Naive thymus-derived CD8-positive, alpha-beta T cell (primary cell): ENCODE measurements at places on chromosomes 6 and 20.

DNA sequence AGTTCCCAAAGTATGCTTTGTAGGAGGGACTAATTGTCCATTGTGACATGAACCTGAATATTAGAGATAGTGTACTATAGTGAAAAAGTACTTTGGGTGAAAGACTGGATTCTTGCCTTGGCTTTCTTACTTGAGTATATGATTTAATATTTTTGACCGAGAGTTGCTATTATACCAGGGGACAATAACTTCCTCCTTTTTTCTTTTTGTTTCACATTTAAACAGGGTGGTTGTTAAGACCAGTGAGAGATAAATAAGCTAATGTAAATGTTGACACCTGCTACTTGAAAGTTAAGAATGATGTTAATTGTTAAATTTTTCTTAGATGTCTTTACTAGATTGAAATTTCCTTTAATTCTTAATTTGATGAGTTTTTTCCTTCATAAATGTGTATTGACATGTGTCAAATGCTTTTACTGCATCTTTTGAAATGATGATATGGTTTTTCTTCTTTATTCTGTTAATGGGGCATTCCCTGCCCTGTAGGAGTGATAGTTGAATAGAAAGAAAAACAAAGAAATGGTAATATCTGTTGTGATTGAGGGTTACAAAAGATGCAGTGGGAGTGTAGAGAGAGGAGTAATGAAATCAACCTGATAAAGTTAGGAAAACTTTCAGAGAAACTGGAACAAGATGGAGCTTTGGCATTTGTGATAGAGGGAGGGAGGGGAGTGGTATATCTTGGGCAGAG lies 48.4 kb downstream of the ZFAND3 start:
- DNase-seq = no peak

GRCh38 chr6:144283646-144284477 lies 1.3 kb upstream of the UTRN start:
- DNase-seq = no peak

DNA sequence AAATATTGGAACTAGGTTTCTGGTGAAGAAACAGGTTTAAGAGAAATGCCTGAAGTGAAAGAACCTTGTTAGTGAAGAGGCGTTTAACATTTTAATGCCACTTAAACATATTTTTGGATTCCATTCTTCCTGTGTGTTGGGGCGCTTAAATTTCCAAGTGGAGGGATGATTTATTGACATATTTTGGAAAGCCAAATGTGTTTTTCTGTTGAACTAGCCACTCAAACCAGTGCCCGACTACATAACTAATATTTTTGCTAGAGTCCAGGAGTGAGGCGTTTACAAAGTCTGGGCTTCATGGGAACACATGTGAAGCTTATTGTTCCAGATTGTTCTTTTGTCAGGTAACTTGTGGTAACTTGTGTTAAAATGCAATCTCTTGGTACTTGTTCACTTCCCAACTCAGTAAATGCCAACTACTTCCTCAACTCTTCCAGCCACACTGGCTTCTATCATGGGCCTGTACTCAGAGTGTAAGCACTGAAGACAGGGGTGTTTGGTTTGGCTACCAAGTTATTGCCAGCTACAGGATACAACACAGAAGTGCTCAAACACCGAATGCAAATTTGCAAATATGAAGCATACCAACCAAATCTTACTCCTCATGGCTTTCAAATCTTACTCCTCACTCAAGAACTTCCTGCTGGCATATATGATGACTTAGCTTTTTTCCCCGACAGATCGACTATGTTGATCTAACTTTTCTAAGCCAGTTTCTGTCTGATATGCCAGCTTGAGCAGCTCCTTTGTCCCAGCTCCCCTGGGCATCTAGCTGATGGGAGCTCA lies 2.0 kb upstream of the ZNFX1 start:
- no peak for DNase-seq

DNA sequence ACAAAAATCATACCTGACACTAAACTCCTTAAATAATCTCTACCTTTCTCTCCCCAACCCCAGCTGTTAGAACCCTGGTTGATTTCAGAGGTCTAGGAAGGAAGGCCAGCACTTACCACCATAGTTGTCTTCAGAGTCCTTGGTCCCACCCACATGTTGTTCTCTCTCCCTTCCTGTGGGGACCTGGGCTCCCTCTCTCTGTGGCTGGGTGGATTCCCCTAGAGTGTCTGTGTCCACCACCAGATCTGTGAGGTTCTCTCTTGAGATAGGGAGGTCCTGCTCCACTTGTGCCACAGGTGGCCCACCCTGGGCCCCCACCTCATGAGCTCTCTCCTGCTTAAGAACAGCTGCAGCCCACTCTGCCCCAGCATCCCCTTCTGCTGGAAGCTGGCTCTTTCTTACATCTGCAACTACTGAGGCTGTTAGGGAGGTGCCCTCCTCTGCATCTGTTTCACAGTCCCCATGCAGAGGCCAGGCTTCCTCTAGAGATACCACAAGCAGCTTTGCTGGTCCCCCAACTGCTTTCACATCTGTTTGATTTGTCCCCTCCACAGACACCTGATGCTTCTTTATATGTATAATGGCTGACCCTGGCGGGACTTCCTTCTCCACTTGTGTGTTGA lies 5.2 kb downstream of the MDC1 start:
- no peak for DNase-seq

DNA sequence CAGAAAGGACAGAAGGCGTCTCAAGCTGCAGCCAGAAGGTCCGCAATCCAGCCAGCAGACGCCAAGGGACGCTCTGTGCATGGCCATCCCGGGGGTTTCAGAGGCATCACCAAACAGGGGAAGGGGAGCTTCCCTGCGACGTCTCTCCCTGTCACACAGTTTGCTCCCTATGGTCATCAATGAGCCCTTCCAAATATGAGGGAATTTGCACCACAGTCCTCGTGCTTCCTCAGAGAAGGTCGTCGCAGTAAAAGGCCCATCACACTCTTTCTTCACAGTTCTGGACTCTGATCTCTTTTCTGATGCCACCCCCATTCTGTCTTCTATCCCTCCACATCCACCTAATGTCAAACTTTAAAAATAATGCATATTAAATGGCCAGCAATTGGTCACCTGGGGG lies 10.2 kb upstream of the FOXC1 start:
- no peak for DNase-seq

- no peak for DNase-seq
Measured at GRCh38 chr6:101208152-101208551, 185.4 kb upstream of the GRIK2 start.

GRCh38 chr6:51303338-51303737 lies 484.7 kb downstream of the TFAP2B start:
- no peak for DNase-seq

- DNase-seq = no peak
Measured at GRCh38 chr6:72835749-72836148, 213.9 kb downstream of the KCNQ5 start.

DNA sequence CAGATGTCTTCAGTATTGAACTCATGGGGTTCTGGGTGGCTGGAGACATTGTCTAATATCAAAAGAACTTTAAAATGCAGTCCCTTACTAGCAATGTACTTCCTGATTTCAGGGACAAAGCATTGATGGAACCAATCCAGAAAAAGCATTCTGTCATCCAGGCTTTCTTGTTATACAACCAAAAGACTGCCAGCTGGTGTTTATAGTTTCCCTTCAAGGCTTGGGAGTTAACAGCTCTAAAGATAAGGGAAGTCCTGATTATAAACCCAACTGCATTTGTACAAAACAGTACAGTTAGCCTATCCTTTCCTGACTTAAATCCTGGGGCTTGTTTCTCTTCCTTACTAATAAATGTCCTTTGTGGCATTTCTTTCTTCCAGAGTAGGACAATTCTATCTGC lies 160.0 kb downstream of the COL21A1 start:
- DNase-seq = no peak

GRCh38 chr6:6346427-6347023 lies 26.1 kb upstream of the F13A1 start:
- no peak for DNase-seq

DNA sequence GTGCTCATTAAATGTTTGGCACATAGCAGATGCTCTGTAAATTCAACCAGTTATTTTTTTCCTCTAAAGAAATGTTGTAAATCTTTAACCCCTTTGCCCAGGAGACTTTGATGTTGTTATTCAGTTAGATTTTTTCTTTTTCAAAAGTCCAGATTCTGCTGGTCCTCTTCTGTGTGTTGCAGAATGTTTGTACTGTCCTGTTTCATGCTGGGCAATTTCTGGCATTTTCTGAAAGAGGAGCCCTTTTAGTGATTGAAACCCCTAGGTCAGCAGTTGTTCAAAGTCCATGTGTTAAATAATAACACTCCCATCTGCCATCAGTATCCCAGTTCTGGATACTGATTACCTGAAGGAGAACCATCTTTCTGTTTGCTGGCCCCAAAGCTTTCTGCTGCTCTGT lies 1.3 kb upstream of the SLC17A1 start:
- no peak for DNase-seq

DNA sequence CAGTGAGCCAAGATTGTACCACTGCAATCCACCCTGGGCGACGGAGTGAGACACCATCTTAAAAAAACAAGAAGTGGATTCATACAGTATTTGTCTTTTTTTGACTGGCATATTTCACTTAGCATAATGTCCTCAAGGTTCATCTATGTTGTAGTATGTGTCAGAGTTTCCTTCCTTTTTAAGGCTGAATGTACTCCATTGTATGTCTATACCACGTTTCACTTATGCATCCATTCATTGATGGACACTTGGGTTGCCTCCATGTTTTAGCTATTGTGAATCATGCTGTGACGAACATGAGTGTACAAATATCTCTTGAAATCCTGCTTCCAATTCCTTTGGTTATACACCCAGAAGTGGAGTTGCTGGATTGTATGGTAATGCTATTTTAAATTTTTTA lies 28.9 kb upstream of the FAM83D start:
- DNase-seq = no peak

- no peak for DNase-seq
Measured at GRCh38 chr6:41801380-41801779, 13.9 kb downstream of the TOMM6 start.

GRCh38 chr6:98839781-98840361 lies 5.5 kb downstream of the POU3F2 start:
- no peak for DNase-seq

DNA sequence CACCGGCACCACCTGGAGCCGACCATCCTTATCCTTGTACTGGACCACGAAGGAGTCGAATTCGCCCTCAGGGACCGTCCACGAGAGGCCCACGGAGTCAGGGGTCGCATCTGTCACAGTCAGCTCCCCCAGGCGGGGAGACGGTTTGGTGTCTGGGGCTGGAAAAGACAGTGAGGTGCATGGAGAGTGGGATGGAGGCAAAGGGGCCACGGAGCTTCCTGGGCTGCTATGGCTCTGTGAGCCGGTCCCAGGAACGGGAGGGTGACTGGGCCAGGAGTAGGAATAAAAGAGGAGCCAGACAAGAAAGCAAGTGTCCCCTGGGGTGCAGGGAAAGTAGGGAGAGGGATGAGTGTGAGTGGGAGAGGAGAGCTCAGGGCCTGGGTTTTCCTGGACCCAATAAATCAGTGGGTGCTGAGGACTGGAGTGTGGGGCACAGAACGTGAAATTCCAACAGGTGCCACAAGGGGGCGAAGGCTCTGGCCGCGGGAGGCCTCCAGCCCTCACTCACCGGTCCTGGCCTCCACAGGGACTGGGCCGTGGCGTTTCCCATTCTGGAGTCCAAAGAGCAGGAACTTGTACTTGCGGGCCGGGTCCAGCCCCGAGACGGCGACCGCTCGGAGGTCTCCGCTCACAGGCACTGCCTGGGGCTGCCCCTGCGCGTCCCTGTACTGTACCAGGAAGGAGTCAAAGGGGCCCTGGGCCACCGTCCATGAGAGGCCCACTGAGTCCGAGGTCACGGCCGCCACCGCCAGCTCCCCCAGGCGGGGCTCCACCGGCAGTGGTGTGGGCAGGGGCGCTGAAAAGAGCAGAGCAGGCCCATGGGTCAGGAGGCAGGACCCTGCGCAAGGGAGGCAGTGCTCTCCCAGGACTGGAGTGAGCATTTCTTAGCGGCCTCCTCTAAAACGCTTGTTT lies 9.9 kb downstream of the CYP21A2 start:
- DNase-seq = peak; percentile 76

DNA sequence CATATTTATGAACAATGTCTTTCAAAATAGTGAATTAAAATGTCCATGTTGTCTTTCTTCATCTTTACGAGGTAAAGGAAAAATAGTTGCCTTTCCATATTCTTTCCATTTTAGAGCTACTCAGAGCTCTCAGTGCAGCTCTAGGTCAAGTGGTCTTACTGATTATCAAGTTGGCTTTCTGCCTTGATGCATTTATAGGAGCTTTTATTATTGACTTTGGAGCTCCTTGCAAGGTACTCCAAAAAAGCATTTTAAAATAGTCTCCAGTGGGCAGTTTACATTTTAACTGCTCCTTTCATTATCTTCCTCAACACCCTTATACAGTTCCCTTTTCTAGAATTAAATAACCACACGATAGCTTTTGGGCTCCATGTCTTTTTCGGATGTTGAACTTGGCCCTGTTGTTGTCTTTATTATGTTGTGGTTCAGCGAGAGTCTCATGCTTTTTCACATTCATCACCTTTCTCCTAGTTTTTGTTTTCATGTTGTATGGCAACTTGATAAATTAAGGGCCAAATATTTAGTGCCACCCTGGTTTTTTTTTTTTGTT lies 122.9 kb downstream of the CLIC5 start:
- DNase-seq = no peak

GRCh38 chr6:85408039-85408438 lies 41.8 kb upstream of the NT5E start:
- DNase-seq = no peak

DNA sequence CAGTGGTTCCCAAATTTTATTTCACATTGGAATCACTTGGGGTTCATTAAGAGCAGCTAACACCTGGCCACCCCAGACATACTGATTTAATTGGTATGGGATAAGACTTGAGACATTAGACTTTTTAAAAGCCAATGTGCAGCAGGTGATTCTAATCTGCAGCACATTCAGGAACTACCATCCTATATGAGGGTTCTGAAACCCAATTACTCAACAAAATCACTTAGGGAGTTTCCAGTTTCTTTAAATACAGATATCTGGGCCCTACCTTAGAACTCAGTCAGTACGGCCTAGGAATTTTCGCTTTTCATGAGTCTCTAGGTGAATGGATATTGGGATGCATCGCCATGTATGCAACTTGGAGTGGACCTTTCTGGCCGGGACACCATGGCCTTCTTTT lies 24.0 kb upstream of the L3MBTL3 start:
- no peak for DNase-seq

- no peak for DNase-seq
Measured at GRCh38 chr20:7180256-7181045, 413.0 kb downstream of the BMP2 start.

DNA sequence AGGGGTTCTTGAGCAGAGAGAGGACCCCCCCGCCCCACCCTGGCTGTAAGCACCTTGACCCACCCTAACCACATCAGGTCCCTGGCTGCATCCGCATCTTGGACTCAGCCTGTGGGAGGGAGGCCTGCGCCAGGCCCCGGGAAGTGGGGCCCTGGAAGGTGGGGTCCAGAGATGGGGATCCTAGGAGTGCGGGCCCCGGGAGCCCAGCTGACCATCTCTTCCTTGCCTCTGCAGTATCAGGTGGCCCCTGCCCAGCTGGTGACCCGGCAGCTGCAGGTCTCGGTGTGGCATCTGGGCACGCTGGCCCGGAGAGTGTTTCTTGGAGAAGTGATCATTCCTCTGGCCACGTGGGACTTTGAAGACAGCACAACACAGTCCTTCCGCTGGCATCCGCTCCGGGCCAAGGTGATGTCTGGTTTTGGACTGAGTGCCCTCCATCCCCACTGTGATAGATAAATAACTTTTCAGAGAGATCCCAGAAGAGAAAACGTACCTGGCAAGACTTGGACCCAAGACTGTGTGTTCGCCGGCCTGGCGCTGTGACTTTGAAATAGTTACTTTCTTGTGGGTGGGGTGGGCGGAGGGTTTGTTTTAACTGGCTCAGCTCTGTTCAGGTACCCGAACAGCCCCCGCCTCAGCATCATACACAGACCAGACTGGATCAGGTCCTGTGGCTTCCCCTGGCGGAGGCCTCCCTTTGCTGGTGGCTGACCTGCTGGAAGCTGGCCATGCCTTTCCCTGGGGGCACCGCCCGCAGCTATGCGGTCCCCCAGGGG lies 62.0 kb downstream of the EZR start:
- DNase-seq = no peak
